ENCODE measurements at places on chromosomes 7 and 10. TPM values are rescaled to one million over a fixed set of nuclear protein-coding genes. Genes with fewer than 3 reads are reported as not detected.

GRCh38 chr10:5402798-5403197 is 1.8 kb downstream of the TUBAL3 start:
- DNase-seq: no peak

DNA sequence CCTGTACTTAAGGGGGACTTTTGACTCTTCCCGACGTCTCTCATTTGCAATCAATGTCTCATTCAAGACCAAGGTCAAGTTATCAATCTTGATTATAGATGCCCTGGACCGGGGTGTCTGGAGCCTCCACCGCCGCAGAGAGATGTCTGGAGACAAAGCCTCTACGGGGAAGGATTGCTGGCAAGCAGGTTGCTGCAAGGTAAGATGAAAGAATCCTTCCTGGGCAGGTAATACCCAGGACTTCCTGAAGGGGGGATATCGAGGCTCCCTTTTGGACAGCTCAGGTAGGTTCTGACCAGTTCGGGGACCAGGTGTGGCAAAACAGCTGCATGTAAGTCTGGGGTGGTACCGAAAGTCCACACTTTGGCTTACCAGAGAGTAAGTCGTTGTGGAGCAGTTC is 12.5 kb upstream of the CUX1 start:
- DNase-seq: no peak

The LRRC61 gene
- 14.0 TPM for total RNA-seq

- no peak for DNase-seq
Observed at GRCh38 chr7:95691464-95691863, 80.9 kb upstream of the DYNC1I1 start.

The C10orf71 gene
- total RNA-seq: not detected

GRCh38 chr10:86365346-86366032 is 1.1 kb downstream of the GRID1 start:
- DNase-seq: no peak

DNA sequence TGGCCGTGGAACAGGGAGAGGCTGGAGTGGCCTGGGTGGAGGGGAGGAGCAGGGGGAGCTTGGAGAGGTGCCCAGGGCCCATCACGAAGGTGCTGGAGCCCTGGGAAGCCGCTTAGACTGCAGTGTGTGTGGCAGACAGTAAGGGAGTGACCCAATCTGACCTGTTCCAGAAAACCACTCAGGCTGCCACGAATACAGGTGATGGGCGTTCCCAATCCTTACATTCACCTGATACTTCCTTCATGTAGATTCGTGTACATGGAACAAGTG is 161.7 kb downstream of the SVIL start:
- no peak for DNase-seq

The MKX gene
- total RNA-seq: 2.2 TPM

DNA sequence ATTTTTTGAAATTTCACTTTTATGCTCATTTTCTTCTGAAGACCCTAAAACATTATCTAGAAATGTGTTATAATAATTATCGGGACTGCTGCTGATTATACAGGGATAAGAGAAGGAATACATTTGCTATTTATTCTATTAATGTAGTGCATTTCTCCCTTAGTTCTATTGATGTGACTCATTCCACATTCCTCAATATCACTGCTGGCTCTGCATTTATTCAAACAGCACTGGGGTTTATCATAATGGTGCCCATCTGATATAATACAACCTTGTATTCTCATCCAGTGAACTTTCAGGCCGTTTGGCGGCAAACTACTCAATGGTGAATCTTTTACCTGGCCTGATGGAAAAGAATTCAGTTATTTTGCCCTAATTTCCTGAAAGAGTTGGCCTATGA is 7.8 kb downstream of the KCND2 start:
- DNase-seq: no peak

The ADCYAP1R1 gene
- 12.0 TPM for total RNA-seq

The ABCB4 gene
- 0.49 TPM for total RNA-seq

DNA sequence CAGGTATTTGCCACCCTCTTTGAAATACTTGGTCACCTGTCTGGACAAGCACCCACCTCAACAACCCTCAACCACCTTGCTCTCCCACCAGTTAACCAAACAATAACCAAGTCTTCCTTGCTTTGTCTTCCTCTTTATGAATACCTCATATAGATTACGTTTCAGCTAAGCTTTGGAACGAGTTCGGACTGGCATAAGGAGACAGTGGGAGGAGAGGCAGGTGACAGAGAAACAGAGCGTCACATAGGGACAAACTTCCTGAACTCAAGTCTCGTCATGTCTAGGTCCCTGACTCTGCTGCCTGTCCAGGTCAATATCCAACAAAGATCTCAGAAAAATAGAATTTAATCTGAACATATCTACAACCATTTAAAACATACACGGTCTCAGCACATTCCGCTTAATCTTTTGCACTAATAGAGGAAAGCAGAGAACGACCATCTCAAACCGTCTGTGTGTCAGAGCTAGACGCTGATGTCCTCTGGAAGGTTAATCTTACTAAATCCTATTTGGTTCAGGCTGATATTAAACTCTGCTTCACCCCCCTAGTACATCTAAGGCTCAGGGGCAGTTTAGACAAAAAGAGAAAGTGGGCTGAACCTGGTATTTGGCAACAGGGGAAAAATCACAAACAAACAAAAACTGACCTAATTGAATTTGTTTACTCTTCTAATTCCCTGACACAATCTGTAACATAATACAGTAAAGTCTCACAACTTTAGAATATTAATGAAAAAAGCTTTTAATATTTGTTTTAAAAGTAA is 26.4 kb upstream of the SVOPL start:
- DNase-seq: no peak

The STEAP1 gene
- total RNA-seq: 24.3 TPM

GRCh38 chr10:94138391-94138790 is 144.7 kb downstream of the PLCE1 start:
- no peak for DNase-seq

The SYT15 gene
- total RNA-seq: 5.4 TPM

DNA sequence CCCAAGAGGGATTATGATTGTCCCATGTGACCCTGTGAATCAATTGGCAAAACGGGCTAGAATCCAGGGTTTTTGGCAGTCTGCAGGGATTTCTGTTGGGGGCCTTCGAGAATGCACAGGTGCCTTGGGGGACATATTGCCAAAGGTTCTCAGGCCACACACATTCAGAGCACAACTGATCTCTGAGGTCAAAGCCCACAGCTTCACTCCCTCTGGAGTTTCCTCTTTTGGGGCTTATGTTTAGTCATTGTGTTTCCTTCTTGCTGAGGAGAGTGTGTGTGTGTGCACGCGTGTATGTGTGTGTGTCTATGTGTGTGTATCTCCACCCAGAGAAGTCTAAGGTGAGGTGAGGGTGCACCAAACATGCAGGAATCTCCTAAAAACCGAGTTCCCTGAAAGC is 8.8 kb downstream of the PPIF start:
- DNase-seq: peak; percentile 67

DNA sequence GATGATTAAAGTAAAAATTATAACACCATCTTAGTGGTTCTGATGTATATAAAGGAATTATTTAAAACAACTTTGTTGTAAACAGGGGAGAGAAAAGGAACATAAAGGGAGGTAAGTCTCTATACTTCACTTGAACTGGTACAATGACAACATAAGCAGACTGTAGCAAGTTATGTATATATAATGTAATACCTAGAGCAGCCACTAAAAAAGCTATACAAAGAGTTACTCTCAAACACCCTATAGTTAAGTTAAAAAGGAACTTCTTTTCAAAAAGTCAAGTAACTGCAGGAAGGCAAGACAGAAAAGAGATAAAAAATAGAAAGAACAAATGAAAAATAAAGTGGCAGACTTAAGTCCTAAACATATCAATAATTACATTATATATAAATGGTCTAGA is 82.3 kb downstream of the ZNF503 start:
- DNase-seq: no peak

The TMEM270 gene
- not detected for total RNA-seq

GRCh38 chr7:64993901-64994300 is 3.1 kb upstream of the ZNF117 start:
- no peak for DNase-seq

GRCh38 chr7:16933296-16934279 is 51.8 kb upstream of the AGR3 start:
- no peak for DNase-seq

The LIPN gene
- total RNA-seq: not detected

- no peak for DNase-seq
Observed at GRCh38 chr7:78168865-78169264, 370.3 kb downstream of the PHTF2 start.

The SCIN gene
- total RNA-seq: 0.74 TPM

The FAM237B gene
- total RNA-seq: not detected

DNA sequence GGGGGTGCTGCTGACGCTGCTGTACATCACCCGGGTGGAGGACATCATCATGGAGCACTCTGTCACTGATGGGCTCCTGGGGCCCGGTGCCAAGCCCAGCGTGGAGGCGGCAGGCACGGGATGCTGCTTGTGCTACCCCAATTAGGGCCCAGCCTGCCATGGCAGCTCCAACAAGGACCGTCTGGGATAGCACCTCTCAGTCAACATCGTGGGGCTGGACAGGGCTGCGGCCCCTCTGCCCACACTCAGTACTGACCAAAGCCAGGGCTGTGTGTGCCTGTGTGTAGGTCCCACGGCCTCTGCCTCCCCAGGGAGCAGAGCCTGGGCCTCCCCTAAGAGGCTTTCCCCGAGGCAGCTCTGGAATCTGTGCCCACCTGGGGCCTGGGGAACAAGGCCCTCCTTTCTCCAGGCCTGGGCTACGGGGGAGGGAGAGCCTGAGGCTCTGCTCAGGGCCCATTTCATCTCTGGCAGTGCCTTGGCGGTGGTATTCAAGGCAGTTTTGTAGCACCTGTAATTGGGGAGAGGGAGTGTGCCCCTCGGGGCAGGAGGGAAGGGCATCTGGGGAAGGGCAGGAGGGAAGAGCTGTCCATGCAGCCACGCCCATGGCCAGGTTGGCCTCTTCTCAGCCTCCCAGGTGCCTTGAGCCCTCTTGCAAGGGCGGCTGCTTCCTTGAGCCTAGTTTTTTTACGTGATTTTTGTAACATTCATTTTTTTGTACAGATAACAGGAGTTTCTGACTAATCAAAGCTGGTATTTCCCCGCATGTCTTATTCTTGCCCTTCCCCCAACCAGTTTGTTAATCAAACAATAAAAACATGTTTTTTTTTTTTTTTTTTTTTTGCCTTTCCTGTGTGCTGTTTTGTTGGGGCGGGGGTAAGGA is 55.8 kb downstream of the TSPAN15 start:
- no peak for DNase-seq

- no peak for DNase-seq
Observed at GRCh38 chr7:37786741-37787569, 61.4 kb upstream of the NME8 start.

The RARRES2 gene
- 305 TPM for total RNA-seq

DNA sequence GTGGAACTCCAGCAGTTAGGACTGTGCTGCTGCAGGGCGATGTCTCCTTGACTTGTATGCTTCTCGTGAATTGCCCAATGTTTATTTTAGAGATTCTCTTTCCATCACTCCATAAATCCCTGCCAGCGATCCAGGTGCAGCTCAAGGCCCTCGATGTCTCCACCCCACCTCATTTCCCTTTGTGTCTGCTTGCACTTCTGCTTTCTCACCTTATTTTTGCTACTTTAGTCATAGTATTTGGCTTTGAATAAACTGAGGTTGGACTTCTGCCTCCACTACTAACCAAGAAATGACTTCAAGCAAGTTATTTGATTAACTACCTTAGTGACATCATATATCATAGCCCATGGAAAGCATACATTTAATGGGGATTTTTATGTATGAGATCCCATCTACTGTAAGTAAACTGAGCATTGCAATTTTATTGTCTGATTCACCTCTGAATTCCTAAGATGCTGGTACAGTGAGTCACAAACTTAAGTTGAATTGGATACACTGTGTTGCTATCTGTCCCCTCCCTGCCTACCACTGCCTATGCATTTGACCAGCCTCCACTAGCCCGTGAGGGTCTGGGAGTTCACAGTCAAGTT is 255.8 kb downstream of the ABCA13 start:
- no peak for DNase-seq

DNA sequence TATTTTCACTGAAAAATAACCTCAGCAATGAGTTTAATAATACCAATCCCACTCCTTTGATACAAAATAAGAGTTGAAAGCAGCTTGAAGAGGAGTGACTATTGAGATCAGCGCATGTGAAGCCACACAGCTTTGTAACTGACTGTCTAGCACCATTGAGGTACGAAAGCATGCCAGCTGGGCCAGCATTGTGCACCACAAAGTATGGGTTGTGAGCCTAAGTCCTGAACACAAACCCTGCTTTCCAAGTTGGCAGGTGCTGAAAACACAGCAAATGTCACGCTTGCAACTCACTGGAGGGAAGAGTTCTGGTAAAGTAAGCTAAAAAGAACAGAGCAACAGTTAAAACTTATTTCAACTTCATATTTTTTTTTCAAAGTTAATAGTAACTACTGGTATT is 4.0 kb upstream of the FAM53B start:
- no peak for DNase-seq

- no peak for DNase-seq
Observed at GRCh38 chr10:131109726-131110125, 201.8 kb downstream of the TCERG1L start.

DNA sequence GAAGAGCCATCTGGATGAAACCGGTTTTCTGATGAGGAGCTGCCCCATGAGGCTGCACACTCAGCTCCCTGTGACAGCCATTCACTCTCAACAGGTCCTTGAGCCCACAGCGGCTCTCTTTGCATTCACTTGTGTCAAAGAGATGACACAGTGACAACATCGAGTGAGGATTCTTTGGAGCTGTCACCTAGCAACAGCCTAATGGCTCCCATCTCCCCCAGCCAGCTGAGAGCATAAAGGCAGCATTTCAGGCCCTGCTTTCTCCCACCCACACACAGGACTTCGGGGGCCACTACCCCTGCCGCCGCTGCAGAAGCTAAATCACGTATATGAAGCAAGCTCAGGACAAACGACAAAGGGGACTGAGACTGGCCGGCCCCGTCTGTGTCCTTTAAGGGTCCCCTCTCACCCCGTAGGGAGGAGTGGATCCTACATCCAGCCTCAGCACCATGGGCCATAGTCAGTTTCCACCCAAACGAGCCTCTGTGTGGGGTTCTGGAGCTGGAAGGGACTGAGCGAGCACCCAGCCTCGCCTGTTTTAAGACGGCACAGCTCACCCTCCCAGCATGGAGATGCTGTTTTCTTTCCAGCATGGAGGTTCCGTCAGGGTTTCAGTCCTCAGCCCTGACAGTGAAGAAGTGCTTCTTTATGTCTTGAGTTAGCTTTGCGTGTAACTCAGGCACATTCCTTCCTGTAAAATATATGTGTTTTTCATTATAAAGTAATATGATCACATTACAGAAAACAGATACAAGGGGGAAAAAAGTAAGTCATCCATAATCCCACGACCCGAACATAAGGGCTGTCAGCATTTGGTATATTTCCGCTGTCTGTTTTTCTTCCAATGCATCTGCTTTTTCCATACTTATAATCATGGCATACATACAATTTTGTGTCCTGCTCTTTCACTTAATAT is 4.9 kb downstream of the CPA4 start:
- no peak for DNase-seq

GRCh38 chr10:14604181-14605142 is 170.2 kb downstream of the FAM107B start:
- no peak for DNase-seq

All from vagina (tissue), 2 donors.